Activated CD4-positive, alpha-beta T cell treated with anti-CD3 and anti-CD28 coated beads, Interleukin-2, amount 10 ng/mL, durations not matched to agents 7 days and 5 days (primary cell): ENCODE measurements at places on chromosomes 6 and 20. TPM values are rescaled to one million over a fixed set of nuclear protein-coding genes. Genes with fewer than 3 reads are reported as not detected.
A peak's percentile ranks its signal among the peaks of the same experiment; 100 is the strongest.

DNA sequence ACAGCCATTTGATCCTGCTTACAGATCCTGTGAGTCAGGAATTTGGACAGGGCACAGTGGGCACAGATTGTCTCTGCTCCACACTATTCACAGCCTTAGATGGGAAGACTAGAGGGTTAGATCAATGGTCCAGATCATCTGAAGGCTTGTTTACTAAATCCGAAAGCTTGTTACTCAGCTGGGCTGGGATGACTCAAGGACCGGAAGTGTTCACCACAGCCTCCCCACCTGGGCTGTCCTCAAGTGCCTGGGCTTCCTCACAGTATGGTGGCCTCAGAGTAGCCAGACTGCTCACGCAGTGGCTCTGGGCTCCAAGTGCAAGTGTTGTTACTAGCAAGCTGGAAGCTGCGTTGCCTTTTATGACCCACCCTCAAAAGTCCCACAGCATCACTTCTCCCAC lies 75.4 kb upstream of the INSM1 start:
- H3K27ac ChIP-seq: no peak overlapping the region
- H3K27me3 ChIP-seq: peaks cover 3% of the 10 kb centered on the region
- no peak overlapping the region for H3K4me3 ChIP-seq
- no peaks in the 10 kb centered on the region for H3K4me1 ChIP-seq
- no peaks in the 10 kb centered on the region for H3K36me3 ChIP-seq
- no peak for DNase-seq

GRCh38 chr6:119020597-119021561 lies 57.6 kb downstream of the FAM184A start:
- no peaks in the 10 kb centered on the region for H3K27me3 ChIP-seq
- peaks cover 10% of the 10 kb centered on the region for H3K4me1 ChIP-seq
- H3K4me3 ChIP-seq: no peak overlapping the region
- no peak for DNase-seq
- no peak overlapping the region for H3K27ac ChIP-seq

DNA sequence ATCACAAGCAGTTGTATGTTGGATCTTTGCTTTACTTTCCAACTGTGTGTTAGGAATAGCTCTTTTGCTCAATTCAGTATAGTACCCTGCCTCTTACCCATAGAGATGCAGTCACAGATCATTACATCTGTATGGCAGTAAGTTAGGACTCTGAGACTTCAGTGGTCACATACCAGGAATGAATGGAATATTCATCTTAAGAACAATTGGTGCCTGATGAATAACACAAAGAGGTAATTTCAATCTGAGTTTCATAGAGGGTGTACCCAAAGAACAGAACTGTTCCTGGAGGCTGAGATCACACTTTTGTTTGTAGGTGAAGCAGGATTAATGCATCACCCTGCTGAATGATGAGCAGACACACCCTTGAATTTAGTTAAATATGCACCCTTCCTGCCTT lies 28.7 kb upstream of the KIF13A start:
- no peak for DNase-seq
- H3K27me3 ChIP-seq: peaks cover 3% of the 10 kb centered on the region
- no peak overlapping the region for H3K27ac ChIP-seq
- H3K36me3 ChIP-seq: no peaks in the 10 kb centered on the region
- no peak overlapping the region for H3K4me3 ChIP-seq

DNA sequence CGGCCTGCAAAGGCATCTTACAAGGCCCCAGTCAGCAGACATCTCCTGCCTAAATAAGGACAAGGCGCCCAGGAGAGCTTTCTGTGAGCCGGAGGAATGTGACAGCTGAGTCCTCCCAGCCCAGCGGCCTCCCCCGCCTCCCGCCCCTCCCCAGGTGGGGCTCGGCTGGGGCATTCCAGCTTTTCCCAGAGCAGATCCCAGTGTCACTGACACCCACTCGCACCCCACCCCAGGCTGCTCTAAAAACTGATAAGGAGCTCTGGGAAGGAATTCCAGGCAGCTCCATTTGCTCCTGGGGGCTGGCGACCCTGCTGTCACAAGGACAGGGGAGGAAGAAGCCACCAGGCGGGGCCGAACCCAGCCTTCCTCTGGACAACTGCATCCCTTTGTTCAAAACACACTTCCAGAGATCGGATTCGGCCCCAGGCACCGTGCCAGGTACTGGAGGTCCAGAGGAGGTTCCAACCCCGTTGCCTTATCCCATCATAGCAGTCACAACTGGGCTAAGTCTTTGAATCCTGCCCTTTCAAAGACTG lies 49.7 kb downstream of the JPH2 start:
- DNase-seq: no peak
- no peak overlapping the region for H3K27ac ChIP-seq
- no peaks in the 10 kb centered on the region for H3K4me1 ChIP-seq
- H3K4me3 ChIP-seq: no peak overlapping the region
- H3K27me3 ChIP-seq: peaks cover 8% of the 10 kb centered on the region

GRCh38 chr6:20642441-20642840 lies 108.2 kb downstream of the CDKAL1 start:
- no peaks in the 10 kb centered on the region for H3K4me1 ChIP-seq
- no peaks in the 10 kb centered on the region for H3K27me3 ChIP-seq
- no peak for DNase-seq
- no peak overlapping the region for H3K4me3 ChIP-seq
- peaks cover 15% of the 10 kb centered on the region for H3K36me3 ChIP-seq
- H3K27ac ChIP-seq: no peak overlapping the region

DNA sequence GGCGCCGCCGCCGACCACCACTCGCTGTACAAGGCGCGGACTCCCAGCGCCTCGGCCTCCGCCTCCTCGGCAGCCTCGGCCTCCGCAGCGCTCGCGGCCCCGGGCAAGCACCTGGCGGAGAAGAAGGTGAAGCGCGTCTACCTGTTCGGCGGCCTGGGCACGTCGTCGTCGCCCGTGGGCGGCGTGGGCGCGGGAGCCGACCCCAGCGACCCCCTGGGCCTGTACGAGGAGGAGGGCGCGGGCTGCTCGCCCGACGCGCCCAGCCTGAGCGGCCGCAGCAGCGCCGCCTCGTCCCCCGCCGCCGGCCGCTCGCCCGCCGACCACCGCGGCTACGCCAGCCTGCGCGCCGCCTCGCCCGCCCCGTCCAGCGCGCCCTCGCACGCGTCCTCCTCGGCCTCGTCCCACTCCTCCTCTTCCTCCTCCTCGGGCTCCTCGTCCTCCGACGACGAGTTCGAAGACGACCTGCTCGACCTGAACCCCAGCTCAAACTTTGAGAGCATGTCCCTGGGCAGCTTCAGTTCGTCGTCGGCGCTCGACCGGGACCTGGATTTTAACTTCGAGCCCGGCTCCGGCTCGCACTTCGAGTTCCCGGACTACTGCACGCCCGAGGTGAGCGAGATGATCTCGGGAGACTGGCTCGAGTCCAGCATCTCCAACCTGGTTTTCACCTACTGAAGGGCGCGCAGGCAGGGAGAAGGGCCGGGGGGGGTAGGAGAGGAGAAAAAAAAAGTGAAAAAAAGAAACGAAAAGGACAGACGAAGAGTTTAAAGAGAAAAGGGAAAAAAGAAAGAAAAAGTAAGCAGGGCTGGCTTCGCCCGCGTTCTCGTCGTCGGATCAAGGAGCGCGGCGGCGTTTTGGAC lies 2.0 kb downstream of the SOX4 start:
- peaks cover 48% of the 10 kb centered on the region for H3K27me3 ChIP-seq
- peaks cover 27% of the 10 kb centered on the region for H3K4me1 ChIP-seq
- DNase-seq: peak; percentile 21
- H3K36me3 ChIP-seq: peaks cover 5% of the 10 kb centered on the region

GRCh38 chr20:19440660-19441527 lies 228.5 kb downstream of the SLC24A3 start:
- peaks cover 5% of the 10 kb centered on the region for H3K27me3 ChIP-seq
- DNase-seq: no peak
- H3K36me3 ChIP-seq: no peaks in the 10 kb centered on the region
- no peak overlapping the region for H3K27ac ChIP-seq

DNA sequence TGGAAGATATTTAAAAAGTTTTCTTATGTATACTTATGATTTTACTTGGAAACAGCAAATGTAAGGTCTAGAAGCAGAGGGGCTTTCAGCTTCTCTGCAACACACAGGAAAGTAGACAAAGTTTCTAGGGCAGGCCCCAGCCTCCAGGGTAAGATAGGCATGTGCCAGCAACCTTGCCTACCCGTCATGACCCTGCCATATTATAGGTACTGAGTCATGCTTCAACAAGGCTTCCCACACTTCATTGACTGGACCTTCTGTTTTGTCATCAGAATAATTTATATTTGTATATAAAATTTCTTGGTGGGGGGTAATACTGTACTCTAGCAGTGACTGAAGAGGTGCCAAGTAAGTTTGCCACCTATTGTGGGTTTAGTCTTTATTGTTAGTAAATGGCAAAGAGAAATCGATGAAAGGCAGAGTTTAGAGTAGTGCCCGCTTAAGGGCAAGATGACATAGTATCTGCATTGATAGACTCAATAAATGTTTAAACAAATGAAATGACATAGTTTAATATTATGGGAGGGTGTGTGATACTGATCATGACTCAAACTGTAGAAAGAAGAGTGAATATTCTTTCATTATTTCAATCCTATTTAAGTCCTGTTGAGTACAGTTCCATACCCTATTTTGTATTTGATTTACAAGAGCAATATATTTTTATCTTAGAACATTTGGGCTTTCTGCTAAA lies 95.6 kb downstream of the JARID2 start:
- peak overlapping the region; percentile 55 for H3K4me3 ChIP-seq
- no peaks in the 10 kb centered on the region for H3K27me3 ChIP-seq
- peak overlapping the region; percentile 82 for H3K27ac ChIP-seq
- H3K4me1 ChIP-seq: peaks cover 85% of the 10 kb centered on the region
- DNase-seq: no peak

GRCh38 chr20:6726761-6727160 lies 40.7 kb upstream of the BMP2 start:
- no peak overlapping the region for H3K4me3 ChIP-seq
- H3K27ac ChIP-seq: no peak overlapping the region
- H3K4me1 ChIP-seq: no peaks in the 10 kb centered on the region
- no peaks in the 10 kb centered on the region for H3K36me3 ChIP-seq
- no peak for DNase-seq
- H3K27me3 ChIP-seq: no peaks in the 10 kb centered on the region

DNA sequence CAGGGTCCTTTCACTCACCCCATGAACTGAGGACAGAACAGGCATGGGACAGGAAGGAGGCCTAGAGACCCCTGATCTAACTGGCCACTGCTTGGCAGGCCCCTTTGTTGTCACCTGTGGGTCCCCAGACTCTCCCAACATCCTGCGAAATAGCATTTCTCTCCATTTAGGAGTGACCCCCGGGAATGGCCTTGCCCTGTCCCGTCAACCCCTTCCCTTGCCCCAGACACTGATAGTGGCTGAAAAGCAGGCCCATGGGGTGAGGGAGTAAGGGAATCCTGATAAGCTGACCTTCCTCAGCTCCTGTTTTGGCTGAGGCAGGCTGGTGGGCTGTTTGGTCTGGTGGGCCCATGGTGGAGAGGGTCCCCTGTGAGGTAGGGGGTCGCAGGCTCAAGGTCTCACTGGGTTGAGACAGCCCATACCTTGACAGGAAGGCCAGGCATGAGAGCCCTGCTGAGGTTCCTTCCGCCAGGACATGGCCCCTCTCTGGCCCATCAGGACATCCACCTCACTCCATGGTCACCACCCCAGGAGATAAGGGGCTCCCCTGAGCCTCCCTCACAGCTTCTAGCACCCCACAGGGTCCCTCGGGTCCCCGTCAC lies 139.3 kb downstream of the MRPL14 start:
- DNase-seq: no peak
- H3K4me1 ChIP-seq: no peaks in the 10 kb centered on the region
- no peak overlapping the region for H3K4me3 ChIP-seq
- H3K27me3 ChIP-seq: peaks cover 4% of the 10 kb centered on the region

GRCh38 chr20:57795342-57795697 lies 85.5 kb upstream of the PMEPA1 start:
- H3K4me1 ChIP-seq: no peaks in the 10 kb centered on the region
- no peak overlapping the region for H3K27ac ChIP-seq
- no peak for DNase-seq
- H3K27me3 ChIP-seq: peaks cover 4% of the 10 kb centered on the region
- H3K4me3 ChIP-seq: no peak overlapping the region
- H3K36me3 ChIP-seq: no peaks in the 10 kb centered on the region

The PTPRT gene
- total RNA-seq: not detected

The PFDN6 gene
- total RNA-seq: 57.0 TPM

The CNBD2 gene
- total RNA-seq: 5.0 TPM

The EYA4 gene
- total RNA-seq: not detected

The INSM1 gene
- total RNA-seq: not detected

The LY6G6D gene
- not detected for total RNA-seq
